Cortex of kidney (tissue), 1 donor: ENCODE measurements at places on chromosomes 5 and 9.
A peak's percentile ranks its signal among the peaks of the same experiment; 100 is the strongest.

DNA sequence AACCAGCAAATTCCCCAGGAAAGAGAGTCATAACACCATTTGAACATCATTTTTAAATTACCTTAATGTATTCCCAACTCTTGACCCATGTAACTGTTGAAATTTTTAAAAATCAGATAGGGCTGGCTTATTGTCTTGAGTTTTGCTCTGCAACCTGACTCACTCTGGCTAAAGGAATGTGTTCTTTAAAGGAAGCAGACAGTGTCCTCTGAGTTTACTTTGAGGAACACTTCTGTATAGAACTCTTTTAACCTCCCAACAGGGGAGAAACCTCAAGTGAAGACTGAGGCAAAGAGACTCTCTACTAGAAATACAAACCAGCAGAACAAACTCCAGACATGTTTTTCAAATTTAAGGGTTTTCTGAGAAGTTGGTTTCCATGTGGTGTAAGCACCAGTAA, 248.9 kb downstream of the CWC27 start:
- no peak for DNase-seq

DNA sequence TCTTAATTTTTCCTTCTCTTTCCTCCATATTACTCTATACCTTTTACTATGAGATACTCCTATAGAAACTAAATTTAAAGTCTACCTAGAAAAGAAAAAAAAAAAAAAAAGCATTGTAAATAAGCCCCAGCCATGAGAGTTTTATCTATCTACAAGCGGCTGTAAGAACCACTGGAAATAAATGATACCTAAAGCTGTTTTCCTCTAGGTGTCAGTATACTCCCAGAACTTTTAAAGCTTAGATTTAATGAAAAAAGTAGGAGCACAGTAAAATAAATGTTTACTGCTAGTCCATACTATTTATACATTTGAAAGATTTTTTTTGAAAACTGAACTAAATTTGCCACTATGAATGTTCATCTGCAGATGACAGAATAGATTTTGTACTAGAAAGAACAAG, 26.2 kb downstream of the TYRP1 start:
- DNase-seq, result no peak

DNA sequence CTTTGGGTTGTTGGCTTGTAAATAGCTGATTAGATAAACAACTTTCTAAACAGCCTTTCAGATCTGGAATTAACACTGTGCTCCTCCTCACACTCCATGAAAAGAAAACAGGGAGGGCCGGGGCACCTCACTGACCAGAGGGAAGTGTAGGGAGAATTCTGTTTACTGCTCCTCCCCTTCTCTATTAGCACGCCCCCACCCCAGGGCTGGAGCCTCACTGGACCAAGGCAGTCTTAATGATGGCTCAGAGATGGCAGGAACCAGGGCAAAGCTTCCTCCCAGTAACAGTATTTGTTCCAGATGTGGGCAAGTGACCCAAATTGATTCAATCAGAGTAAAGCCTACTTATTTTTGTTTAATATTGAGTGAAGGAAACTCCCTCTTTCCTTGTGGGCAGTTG, 256.6 kb downstream of the MSX2 start:
- DNase-seq, result no peak

- no peak for DNase-seq
Measured at GRCh38 chr5:130222573-130222972, 318.3 kb downstream of the CHSY3 start.

DNA sequence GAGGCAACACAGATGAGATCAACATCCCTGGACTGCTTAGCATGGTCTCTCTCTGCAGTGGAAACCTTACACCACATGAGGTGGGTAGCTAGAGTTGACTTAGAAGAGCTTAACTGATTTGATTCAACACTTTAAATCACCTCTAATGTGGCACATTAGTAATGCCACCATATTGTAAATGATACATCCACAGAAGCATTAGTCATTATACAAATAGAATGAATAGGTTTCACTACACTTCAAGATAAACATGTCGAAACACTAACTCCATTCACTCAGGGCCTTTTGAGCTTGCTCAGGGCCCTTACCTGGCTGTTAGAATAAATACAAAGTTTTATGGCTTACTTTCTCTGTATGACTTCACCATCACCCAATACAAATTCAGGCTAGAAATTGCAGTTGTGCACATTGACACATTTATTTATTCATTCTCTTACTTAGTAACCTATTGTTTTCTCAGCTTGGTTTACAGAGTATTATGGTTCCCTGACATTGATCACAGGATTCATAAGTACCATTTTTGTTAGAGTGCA, 9.3 kb upstream of the SMAD5 start:
- no peak for DNase-seq

GRCh38 chr5:126514131-126514557, 80.9 kb downstream of the ALDH7A1 start:
- DNase-seq, result no peak

DNA sequence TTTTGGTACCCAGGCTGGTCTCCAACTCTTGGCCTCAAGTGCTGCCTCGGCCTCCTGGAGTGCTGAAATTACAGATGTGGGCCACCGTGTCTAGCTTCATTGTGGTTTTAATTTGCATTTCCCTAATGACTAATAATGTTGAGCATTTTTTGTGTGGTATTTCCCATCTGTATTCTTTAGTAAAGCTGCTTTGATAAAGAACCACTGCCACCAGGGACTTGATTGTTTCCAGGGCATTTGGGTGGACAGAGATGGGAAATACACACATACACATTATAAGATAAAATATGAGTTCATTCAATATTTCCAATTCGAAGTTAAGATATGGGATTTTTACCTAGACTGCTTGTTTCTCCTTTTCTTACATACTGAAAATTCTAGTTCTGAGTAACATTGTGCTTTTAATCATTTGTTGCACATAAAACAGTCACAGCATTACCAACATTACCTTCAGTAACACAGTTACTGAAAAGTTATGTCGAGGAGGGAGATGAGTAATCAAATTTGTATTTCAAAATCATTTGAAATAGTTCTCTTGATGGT, 28.9 kb downstream of the HABP4 start:
- DNase-seq, result no peak

DNA sequence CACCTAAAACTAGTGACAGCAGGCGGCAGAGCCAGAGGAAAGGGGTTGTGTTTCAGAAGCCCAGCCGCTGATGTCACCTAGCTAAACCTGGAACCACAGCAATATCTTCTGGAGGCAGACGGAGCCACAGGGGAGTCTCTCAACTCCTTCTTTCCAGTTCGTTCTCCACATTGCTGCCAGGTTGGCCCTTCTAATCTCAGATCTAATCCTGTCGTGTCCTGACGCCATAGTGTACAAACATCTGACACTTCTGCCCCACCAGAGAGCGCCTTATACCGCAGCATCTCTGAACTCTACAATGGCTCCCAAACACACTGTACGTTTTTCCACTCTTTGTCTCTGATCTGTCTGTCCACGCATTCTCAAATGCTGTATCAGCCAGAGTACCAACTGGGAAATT, 240.0 kb downstream of the SMARCA2 start:
- DNase-seq, result no peak

DNA sequence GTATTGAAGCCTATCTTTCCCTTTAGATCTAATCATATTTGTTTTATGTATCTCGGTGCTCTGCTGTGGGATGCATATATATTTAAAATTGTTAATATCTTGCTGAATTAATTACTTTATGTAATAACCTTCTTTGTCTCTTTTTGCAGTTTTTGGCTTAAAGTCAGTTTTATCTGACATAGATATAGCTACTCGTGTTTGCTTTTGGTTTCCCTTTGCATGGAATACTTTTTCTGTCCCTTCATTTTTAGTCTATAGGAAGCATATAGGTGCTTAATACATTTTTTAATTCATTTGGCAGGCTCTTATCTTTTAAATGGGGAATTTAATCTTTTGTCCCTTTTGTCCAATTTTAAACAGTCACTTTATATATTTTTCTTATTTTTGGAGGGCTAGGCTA, 360.6 kb upstream of the PRR16 start:
- DNase-seq, result no peak

GRCh38 chr9:94017939-94018531, 62.9 kb upstream of the BARX1 start:
- DNase-seq, result no peak

DNA sequence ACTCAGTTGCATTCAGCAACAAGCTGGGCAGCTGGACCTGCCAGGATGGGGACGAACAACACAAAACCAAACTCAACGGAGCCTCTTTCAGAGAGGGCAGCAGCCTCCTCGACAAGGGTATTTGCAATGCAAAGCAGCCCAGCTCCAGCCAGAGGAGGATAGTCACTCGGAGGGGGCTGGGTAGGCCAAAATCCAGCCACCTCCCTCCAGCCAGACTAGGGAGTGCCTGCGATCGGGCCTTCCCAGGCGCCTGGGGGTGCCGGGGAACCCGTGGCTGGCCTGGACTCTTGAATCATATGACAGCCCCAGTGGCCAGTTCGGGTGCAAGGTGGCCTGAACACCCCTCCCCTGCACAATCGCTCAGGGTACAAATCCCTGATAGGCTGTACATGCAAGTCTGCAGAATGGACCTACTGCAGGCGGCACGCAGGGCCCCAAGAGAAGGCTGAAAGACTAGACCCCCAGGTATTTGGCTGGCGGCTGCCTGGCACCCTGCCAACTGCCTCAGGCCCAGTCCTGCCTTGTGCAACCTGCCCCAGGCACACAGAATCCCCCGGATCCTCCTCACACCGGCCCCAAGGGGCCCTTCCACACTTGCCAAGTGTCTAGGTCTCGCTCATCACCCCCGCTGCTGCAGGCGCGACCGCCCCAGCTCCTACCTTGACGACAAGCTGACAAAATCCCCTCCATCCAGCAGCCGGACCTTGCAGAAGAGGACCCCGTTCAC, 1.3 kb downstream of the EEIG1 start:
- DNase-seq, result no peak

DNA sequence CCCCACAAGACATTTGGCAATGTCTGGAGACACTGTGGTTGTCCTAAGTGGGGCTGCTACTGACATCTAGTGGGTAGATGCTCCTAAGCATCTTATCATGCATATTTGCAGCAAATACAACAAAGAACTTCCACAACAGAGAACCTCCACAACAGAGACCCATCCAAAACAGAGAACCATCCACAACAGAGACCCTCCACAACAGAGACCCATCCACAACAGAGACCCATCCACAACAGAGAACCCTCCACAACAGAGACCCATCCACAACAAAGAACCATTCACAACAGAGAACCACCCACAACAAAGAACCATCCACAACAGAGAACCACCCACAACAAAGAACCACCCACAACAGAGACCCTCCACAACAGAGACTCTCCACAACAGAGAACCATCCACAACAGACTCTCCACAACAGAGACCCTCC, 32.8 kb downstream of the ARPC5L start:
- DNase-seq, result no peak

DNA sequence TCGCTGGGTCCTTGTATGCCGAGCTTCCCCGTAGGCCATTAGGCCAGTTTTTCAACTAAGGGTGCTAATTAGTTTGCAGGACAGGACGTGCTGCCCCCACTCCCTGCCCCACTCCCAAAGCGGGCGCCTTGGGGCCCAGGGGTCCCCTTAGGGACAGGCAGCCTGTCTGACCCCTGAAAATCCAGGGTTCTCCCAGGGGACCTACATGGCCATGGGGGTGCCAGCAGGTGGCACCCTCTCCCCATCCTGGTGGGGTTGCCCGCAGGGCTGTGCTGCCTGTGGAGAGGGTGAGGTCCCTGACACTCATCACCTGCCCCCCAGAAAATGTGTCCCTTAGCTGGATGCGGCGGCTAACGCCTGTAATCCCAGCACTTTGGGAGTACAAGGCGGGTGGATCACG, 8.5 kb upstream of the CCDC187 start:
- DNase-seq, result no peak

GRCh38 chr5:28779161-28779754, 1740.9 kb upstream of the CDH9 start:
- DNase-seq, result no peak

DNA sequence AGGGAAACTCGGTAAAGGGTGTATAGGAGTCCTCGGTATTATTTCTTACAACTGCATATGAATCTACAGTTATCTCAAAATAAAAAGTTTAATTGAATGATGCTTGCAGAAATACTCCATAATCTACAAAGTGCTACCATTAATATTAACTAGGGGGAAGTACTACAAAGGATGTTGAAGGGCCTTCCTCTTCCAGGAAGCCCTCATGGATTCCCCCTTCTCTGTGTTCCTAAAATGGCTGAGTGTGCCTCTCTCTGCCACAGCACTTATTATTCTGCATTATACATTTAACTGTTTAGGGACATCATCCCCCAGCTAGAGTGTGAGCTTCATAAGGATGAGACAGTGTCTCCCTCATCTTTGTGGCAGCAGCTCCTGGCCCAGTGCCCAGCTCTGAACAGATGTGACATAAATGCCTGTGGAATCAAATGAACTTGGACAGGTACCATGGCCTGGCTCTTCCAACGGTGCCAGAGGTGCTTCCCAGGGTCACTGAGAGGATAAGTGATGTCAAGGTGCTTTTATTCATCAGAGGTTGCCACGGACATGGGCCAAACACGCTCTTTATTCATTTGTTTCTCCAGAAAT, 99.5 kb downstream of the PAX5 start:
- DNase-seq, result no peak

- DNase-seq, result peak; percentile 11
Measured at GRCh38 chr5:52989781-52990527, 802 bp downstream of the ITGA2 start.

- DNase-seq, result no peak
Measured at GRCh38 chr5:18113721-18114120, 479.5 kb downstream of the TAF11L14 start.

DNA sequence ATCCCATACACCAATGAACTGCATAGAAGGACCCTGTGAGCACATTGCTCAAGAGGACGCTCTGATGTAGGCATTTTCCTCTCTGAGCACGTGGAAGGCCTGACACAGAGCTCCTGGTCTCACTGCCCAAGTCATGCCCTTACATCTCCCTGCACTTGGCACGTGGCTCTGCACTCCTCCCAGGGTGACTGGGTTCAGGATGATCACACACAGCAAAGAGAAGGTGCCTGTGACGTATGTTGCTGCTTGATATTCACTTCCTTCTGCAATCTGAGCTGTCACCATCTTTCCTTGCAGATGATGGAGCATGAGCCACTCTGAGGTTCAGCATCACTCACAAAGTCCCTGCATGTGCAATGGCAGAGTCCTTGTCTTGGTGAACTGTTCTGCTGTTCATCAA, 125.2 kb downstream of the FSTL4 start:
- DNase-seq, result no peak

- no peak for DNase-seq
Measured at GRCh38 chr5:118923295-118924005, 64.9 kb downstream of the DTWD2 start.

- no peak for DNase-seq
Measured at GRCh38 chr5:83133797-83134196, 56.5 kb downstream of the XRCC4 start.

- no peak for DNase-seq
Measured at GRCh38 chr5:140560227-140560626, 3.0 kb upstream of the SRA1 start.

GRCh38 chr5:60490597-60491166, 209.3 kb downstream of the DEPDC1B start:
- no peak for DNase-seq
